ENCODE measurements at places on chromosomes 11 and 22.

- DNase-seq: no peak
Measured at GRCh38 chr11:2127482-2128129, 11.6 kb downstream of the IGF2 start.

GRCh38 chr11:78270971-78271370 is 82.3 kb downstream of the USP35 start:
- no peak for DNase-seq

GRCh38 chr11:19861171-19861570 is 148.5 kb downstream of the NAV2 start:
- DNase-seq: no peak

DNA sequence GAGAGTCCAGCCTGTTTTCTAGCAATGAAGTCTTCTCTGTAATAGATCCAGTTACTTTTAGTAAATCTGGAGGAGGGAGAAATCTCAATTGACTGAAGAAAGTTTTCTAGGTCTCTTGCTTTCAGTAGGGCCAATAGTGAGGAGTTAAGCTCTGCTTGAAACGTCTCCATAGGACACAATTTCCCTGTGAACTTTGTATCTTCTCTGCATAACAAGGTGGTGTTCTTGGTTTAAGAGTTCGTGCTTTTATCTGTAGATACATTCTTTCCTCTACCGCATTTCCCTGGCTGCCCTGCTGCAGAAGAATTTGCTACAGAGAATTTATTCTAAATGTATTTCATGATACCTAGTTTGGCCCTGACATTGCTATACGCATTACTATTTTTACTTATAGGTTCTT is 183.1 kb downstream of the ARHGAP42 start:
- no peak for DNase-seq

- DNase-seq: no peak
Measured at GRCh38 chr22:42976217-42976933, 38.6 kb downstream of the PACSIN2 start.
